ENCODE measurements at places on chromosomes 16 and 17. TPM values are rescaled to one million over a fixed set of nuclear protein-coding genes. Genes with fewer than 3 reads are reported as not detected.

Gene FGF11
- 10.8 TPM for total RNA-seq

DNA sequence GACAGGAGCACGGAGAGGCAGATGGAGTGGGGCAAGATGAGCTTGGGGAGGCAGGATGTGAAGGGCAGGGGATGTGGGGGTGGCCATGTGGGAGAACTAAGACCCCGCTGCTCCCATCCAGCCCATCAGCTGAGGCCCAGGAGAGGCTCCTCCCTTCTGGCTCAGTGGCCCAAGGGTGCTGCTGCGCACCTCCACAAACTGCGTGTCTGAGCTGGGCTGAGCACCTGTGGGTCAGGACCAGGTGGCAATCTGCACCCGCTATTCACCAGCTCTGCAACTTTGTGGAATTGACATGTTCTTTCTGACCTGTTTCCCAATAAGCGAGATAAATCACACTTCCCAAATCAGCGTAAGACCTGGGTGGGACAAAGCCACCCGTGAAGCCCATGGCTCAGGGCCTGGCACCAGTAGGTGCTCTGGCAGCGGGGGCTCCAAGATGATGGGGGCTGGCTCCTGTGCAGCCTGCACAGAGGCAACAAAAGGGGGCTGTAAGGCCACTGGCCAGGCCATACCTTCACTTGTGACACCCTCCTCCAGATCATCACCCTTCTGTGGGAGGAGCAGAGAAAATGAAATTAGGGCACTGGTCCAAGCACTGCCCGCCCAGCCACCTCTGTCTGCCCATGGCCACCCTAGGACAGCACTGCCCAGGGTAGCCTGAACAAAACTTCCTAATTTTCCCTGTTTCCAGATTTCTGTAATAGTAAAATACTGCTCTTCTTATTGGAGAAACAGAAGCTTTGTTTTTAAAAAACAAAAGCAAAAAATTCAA, 11.7 kb upstream of the SREBF1 start:
- H3K27me3 ChIP-seq, result no peaks in the 10 kb centered on the region
- peaks cover 7% of the 10 kb centered on the region for H3K36me3 ChIP-seq
- H3K27ac ChIP-seq, result peak overlapping the region; percentile 99
- H3K4me3 ChIP-seq, result peak overlapping the region; percentile 39
- DNase-seq, result no peak

DNA sequence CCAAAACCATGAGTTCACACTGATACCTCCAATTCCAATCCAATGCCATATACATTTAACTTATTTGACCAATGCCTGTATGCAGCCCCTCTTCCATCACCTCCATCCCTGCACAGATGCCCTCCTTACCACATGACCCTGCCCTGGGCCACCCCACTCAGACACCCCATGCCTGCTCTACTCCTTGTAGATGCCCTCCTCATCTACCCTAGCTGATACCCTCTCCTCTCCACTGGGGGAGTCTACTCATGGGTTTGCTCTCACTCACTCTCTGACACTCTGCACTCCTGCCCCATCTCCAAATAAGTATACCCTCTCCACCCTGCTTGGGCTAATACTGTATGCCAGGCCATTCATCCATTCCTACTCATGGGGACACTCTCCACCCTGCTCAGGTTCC, 16.0 kb upstream of the CMTM4 start:
- H3K4me1 ChIP-seq, result no peaks in the 10 kb centered on the region
- DNase-seq, result no peak
- H3K36me3 ChIP-seq, result no peaks in the 10 kb centered on the region
- no peak overlapping the region for H3K27ac ChIP-seq
- peaks cover 7% of the 10 kb centered on the region for H3K27me3 ChIP-seq

Gene EDC4
- total RNA-seq, result 99.3 TPM

GRCh38 chr16:46620266-46621005, 743 bp downstream of the SHCBP1 start:
- DNase-seq, result peak; percentile 26
- no peaks in the 10 kb centered on the region for H3K27me3 ChIP-seq
- peak overlapping the region; percentile 93 for H3K4me3 ChIP-seq
- H3K4me1 ChIP-seq, result peaks cover 38% of the 10 kb centered on the region

GRCh38 chr17:39177256-39177655, 11.3 kb upstream of the ARL5C start:
- H3K36me3 ChIP-seq, result peaks cover 27% of the 10 kb centered on the region
- H3K27me3 ChIP-seq, result no peaks in the 10 kb centered on the region
- no peak for DNase-seq
- H3K4me3 ChIP-seq, result no peak overlapping the region
- no peak overlapping the region for H3K27ac ChIP-seq

- no peak overlapping the region for H3K27ac ChIP-seq
- peaks cover 4% of the 10 kb centered on the region for H3K27me3 ChIP-seq
- DNase-seq, result no peak
- no peaks in the 10 kb centered on the region for H3K36me3 ChIP-seq
Observed at GRCh38 chr16:69402439-69402838, 16.6 kb upstream of the TERF2 start.

Gene MT1A
- total RNA-seq, result not detected

DNA sequence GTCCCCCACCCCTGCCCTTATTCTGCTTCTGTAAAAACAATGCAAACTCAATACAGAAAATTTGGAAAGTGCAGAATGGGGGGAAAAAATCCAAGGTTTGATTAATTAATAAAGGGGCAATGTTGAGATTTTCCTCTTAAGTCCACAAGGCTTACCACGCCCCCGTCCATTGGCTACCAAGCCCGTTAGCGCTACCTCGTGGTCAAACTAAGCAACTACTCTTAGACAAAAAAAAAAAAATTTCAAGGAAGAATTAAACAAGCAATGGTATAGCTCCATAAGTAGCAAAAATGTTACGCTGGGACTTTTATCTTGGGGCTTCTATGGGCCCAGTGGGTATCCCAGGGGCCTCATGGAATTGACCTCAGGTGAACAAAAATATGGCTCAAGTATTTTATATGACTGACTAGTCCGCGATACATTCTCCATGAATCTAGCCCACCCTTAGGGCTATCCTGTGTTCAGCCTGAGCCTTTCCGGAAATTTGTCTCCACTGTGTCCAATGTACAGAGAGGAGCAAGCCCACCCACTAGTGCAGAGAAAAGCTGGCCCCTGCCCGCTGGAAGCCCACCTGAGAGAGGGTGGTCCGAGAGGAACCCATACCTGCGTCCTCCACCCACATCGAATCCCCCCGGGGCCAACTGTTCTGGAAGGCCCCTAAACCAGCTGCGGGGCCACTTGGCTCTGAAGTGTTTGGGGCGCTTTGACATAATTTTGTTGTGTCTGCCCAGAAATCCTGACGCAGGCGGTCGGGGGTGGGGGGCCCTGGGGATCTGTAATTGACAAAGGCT, 19.1 kb upstream of the TEX2 start:
- DNase-seq, result peak; percentile 55
- H3K36me3 ChIP-seq, result no peaks in the 10 kb centered on the region
- no peaks in the 10 kb centered on the region for H3K27me3 ChIP-seq
- peaks cover 6% of the 10 kb centered on the region for H3K4me1 ChIP-seq

Gene CDYL2
- 54.6 TPM for total RNA-seq

- no peak overlapping the region for H3K27ac ChIP-seq
- no peaks in the 10 kb centered on the region for H3K36me3 ChIP-seq
- no peak overlapping the region for H3K4me3 ChIP-seq
- peaks cover 13% of the 10 kb centered on the region for H3K27me3 ChIP-seq
Observed at GRCh38 chr16:77584205-77584859, 138.0 kb upstream of the NUDT7 start.

Gene TBC1D3H
- total RNA-seq, result not detected

DNA sequence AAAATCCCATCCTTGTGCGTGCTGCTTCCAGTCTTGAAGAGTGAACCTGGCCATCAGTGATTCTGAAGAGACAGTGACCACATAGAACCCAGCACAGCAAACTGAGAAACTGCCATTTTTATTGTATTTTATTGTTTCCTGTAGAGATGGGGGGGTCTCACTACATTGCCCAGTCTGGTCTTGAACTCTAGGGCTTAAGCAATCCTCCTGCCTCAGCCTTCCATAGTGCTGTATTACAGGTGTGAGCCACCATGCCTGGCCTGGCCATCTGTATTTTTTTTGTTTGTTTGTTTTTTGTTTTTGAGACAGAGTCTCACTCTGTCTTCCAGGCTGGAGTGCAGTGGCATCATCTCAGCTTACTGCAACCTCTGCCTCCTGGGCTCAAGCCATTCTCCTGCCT, 13.9 kb downstream of the CENPV start:
- H3K4me3 ChIP-seq, result no peak overlapping the region
- no peaks in the 10 kb centered on the region for H3K4me1 ChIP-seq
- no peak for DNase-seq

Gene UMOD
- not detected for total RNA-seq

Gene TEX19
- not detected for total RNA-seq

Gene TLCD2
- 0.75 TPM for total RNA-seq

DNA sequence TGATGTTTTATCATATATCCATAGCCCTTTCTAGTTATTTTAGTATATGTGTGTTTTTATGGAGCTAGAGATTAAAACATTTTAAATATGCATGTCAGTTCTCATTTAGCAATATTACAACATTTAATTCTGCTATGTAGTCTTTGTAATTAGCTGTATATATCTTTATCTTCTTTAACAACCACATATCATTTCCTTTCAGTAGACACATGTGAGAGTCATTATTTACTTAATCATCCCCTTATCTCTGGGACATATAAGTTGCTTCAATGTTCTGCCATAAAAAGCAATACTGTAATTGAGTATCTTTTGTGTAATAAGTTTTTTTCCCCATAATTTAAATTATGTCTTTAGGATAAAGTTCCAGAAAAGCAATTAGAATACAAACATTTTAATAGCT, 52.0 kb upstream of the CLEC3A start:
- no peak overlapping the region for H3K4me3 ChIP-seq
- H3K27ac ChIP-seq, result no peak overlapping the region
- peaks cover 9% of the 10 kb centered on the region for H3K27me3 ChIP-seq

DNA sequence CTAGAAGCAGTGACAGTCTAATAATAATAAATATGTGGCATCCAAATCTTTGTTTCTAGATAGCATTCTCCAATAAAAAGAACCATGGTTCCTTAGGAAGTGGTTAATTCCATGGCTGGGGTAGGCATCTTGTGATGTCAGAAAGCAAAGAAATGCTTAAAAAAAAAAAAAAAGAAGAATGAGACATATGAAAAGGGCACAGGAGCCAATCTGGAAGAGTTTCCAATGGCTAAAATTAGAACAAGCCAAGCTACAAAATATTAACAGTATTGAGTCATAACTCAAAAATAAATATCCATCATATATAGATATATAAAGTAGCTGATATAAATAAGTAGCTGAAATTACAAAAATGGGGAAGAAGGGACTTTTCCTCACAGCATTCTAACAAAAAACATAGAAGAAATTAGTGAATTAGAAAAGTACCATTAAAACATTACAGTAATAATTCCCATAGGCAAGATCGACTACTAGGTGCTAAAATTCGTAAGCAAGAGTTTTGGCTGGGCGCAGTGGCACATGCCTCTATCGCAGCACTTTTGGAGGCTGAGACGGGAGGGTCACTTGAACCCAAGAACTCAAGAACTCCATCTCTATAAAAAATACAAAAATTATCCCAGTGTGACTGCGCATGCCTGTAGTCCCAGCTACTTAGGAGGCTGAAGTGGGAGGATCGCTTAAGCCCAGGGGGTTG, 111.3 kb downstream of the TRIM37 start:
- no peak for DNase-seq
- H3K4me3 ChIP-seq, result no peak overlapping the region
- H3K27ac ChIP-seq, result no peak overlapping the region
- H3K27me3 ChIP-seq, result no peaks in the 10 kb centered on the region
- peaks cover 36% of the 10 kb centered on the region for H3K36me3 ChIP-seq
- H3K4me1 ChIP-seq, result peaks cover 11% of the 10 kb centered on the region

- no peaks in the 10 kb centered on the region for H3K4me1 ChIP-seq
- H3K27me3 ChIP-seq, result peaks cover 11% of the 10 kb centered on the region
- no peak overlapping the region for H3K27ac ChIP-seq
- H3K4me3 ChIP-seq, result no peak overlapping the region
Observed at GRCh38 chr17:6279659-6280058, 155.3 kb downstream of the AIPL1 start.

Gene CLEC18C
- 0.35 TPM for total RNA-seq

DNA sequence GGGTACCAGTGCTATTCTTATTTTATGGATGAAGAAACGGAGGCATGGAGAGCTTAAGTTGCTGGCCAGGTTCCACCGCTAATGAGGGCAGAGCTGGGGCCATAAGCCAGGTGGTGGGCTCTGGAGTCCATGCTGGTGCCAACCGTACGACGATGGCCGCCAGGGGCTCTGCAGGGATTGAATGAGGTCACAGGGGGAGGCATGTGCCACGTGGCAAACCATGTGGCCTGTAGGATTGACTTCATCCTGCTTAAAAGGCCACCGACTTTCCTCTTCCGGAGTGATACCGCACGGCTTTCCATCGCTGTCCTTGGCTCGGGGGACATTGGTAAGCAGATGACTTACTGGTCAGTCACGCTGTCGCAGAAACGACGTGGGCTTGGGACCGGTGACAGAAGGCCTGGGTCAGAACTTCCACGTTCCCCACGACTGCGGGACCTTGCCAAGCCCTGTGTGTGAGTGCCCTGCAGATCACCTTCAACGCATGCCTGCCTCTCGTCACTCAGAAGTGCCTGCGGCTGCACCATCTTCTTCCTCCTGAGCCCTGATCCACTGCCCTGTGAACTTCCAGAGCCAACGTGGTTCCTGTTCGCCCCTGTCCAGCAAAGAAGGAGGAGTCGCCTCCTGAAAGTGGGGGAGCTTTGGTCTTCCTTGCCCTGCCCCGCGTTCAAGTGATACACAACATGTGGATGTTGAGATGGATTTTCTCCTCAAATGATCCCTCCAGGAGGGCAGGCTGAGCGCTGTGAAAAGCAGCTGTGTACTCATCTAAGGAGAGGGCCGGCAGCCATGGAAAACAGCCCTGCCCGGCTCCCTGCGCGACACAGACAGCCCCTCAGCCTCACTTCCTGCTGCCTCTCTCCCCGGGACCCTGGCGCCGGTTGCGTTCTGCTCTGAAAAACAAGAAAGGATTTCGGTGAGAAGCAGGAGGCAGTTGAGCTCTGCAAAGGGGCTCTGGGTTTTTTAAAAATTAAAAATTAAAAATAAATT, 176.7 kb downstream of the C16orf95 start:
- no peaks in the 10 kb centered on the region for H3K4me1 ChIP-seq
- no peak overlapping the region for H3K4me3 ChIP-seq
- H3K27ac ChIP-seq, result no peak overlapping the region

GRCh38 chr16:51129105-51129504, 22.0 kb downstream of the SALL1 start:
- H3K4me3 ChIP-seq, result no peak overlapping the region
- H3K27me3 ChIP-seq, result peaks cover 8% of the 10 kb centered on the region
- no peak overlapping the region for H3K27ac ChIP-seq
- DNase-seq, result no peak

GRCh38 chr17:66310528-66311148, 8.2 kb downstream of the PRKCA start:
- peaks cover 83% of the 10 kb centered on the region for H3K4me1 ChIP-seq
- H3K4me3 ChIP-seq, result no peak overlapping the region
- no peak for DNase-seq
- no peak overlapping the region for H3K27ac ChIP-seq

Gene NLE1
- 14.0 TPM for total RNA-seq

Gene WIPI1
- total RNA-seq, result 62.7 TPM

Data from activated CD4-positive, alpha-beta memory T cell treated with anti-CD3 and anti-CD28 coated beads, Interleukin-2, amount 10 ng/mL, durations not matched to agents 7 days and 5 days (primary cell).